ENCODE measurements at places on chromosomes 2 and 18.

GRCh38 chr18:63831080-63831788, 56.0 kb downstream of the SERPINB7 start:
- DNase-seq, result no peak

- DNase-seq, result no peak
Measured at GRCh38 chr2:481388-481787, 193.5 kb upstream of the ALKAL2 start.

DNA sequence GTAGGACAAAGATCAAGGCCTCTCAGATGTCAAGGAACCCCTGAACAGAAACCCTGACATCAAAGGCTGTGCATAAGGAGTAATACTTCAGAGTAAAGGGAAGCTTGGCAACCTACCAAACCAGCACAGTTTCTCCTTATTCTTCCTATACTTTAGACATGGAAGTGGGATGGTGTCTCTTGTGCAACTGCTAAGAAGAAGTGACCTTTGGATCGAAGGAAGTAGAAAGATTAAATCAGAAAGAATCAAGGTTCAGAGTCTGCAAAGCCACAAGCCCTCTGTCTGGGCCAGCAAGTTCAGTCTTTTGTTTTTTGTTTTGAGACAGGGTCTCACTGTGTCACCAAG, 66.2 kb upstream of the SLC39A10 start:
- no peak for DNase-seq

- DNase-seq, result no peak
Measured at GRCh38 chr18:8791171-8791651, 85.9 kb downstream of the MTCL1 start.

- no peak for DNase-seq
Measured at GRCh38 chr2:106147159-106147558, 46.9 kb downstream of the UXS1 start.

DNA sequence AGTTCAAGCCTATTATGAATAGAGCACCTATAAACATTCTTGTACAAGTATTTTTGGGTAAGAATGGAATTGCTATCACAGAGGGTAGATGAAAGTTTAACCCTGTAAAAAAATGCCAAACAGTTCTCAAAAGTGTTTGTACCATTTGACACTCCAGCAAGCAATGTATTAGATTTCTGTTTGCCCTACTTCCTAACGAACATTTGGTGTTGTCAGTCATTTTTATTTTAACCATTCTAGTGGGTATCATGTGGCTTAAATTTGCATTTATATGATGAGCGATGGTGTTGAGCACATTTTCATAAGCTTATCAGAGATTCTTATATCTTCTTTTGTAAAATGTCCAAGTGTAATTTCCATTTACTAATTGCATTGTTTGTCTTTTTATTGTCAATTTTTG, 608.2 kb upstream of the ACVR2A start:
- no peak for DNase-seq
